ENCODE measurements at places on chromosomes 7 and 10.

- DNase-seq: no peak
Measured at GRCh38 chr7:4260867-4261600, 421.1 kb upstream of the FOXK1 start.

GRCh38 chr10:2813286-2813685, 254.1 kb upstream of the PFKP start:
- no peak for DNase-seq

GRCh38 chr7:632831-633210, 93.7 kb upstream of the DNAAF5 start:
- no peak for DNase-seq

- DNase-seq: no peak
Measured at GRCh38 chr7:97601931-97602457, 129.9 kb upstream of the TAC1 start.

- no peak for DNase-seq
Measured at GRCh38 chr10:110007161-110007700, 553 bp upstream of the ADD3 start.

GRCh38 chr7:150524018-150524417, 9.3 kb downstream of the GIMAP7 start:
- no peak for DNase-seq

GRCh38 chr7:101127460-101128039, 646 bp downstream of the SERPINE1 start:
- DNase-seq: no peak

- DNase-seq: no peak
Measured at GRCh38 chr10:48976196-48976595, 36.6 kb upstream of the LRRC18 start.
